ENCODE measurements at places on chromosomes 11 and 22. TPM values are rescaled to one million over a fixed set of nuclear protein-coding genes. Genes with fewer than 3 reads are reported as not detected.

Gene OR51L1
- total RNA-seq: not detected

Gene HEPHL1
- 60.8 TPM for total RNA-seq

Gene HSPB2
- not detected for total RNA-seq

Gene OR52I1
- not detected for total RNA-seq

Gene ARCN1
- 115 TPM for total RNA-seq

Gene OR10G8
- not detected for total RNA-seq

Measured in mammary epithelial cell (primary cell).